HFFc6 (cell line): ENCODE measurements at places on chromosomes 6 and 20.
A peak's percentile ranks its signal among the peaks of the same experiment; 100 is the strongest.

- H3K36me3 ChIP-seq, result no peaks in the 10 kb centered on the region
- H3K27me3 ChIP-seq, result no peaks in the 10 kb centered on the region; the same call in 1 of the 2 replicates
- H3K27ac ChIP-seq, result peak overlapping the region; percentile 83
- no peak for DNase-seq
- peaks cover 69% of the 10 kb centered on the region for H3K4me1 ChIP-seq
Observed at GRCh38 chr6:128570680-128571063, 50.3 kb upstream of the PTPRK start.

DNA sequence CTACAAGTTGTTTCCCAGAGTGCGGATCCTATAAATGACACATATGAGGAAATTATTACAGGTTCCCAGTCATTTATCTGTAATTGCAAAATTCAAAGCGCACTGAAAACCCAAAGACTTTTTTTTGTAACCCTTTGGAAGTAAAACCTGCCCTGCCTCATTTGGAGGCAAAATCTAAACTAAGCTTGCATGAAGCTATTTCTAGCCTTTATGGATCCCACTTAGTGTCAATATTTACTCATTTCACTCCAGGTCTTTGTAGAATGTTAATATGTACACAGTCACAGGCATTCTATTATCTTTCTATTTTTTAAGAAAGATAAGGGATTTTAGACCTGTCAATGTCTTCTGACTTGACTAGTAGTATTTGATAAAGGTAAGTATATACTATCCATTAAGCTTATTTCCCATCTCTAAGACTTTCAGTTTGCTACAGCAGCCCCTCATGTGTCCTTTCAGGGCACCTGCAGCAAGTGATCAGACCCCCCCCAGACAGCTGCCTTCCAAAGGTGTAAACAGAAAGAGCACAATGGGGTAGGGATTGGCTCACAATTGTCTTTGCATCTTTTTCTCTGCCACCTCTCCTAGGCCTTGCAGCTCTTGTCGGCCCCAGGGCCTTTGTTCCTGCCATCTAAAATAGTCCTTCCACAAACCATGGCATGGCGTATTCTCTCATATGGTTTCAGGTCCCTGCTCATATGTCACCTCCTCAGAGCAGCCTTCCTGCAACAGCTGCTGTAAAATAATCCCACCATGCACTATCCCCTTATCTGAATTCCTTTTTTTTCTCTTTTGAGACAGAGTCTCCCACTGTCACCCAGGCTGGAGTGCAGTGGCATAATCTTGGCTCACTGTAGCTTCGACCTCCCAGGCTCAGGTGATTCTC is 1.3 kb upstream of the REPS1 start:
- H3K4me1 ChIP-seq, result 0 out of 2 replicates have a peak, but pooled peaks cover 5% of the 10 kb centered on the region
- peaks cover 4% of the 10 kb centered on the region; the same call in 1 of the 2 replicates for H3K27me3 ChIP-seq
- H3K27ac ChIP-seq, result no peak overlapping the region
- H3K4me3 ChIP-seq, result no peak overlapping the region; the same call in 1 of the 2 replicates
- DNase-seq, result no peak

GRCh38 chr6:33850296-33850695 is 46.5 kb upstream of the MLN start:
- H3K27ac ChIP-seq, result no peak overlapping the region
- no peaks in the 10 kb centered on the region for H3K36me3 ChIP-seq
- peaks cover 17% of the 10 kb centered on the region for H3K4me1 ChIP-seq
- no peak for DNase-seq

DNA sequence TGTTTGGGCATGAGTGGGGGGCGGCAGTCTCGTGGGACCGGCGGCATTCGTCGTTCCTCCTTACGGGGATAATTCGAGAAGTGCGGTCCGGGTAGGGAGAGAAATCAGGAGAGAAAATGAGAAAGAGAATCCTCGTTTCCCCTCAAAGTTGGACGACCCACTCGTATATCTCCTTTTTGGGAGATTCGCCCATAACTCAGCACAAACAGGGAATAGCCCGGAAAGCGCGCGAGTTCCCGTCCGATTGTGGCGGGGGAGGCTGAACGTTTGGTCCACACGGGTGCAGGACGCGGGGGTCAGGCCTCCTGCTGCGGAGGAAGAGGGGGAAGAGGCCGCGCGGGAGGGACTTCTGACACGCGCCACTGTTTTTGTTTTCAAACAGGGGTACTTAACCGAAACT is 42.4 kb downstream of the POPDC3 start:
- H3K4me1 ChIP-seq, result peaks cover 22% of the 10 kb centered on the region; the same call in 1 of the 2 replicates
- peaks cover 2% of the 10 kb centered on the region; the same call in 1 of the 2 replicates for H3K27me3 ChIP-seq
- peak overlapping the region; percentile 89 for H3K4me3 ChIP-seq
- DNase-seq, result no peak

- no peak for DNase-seq
- H3K27me3 ChIP-seq, result no peaks in the 10 kb centered on the region
- no peak overlapping the region for H3K4me3 ChIP-seq
- peaks cover 9% of the 10 kb centered on the region; the same call in 1 of the 2 replicates for H3K36me3 ChIP-seq
- H3K4me1 ChIP-seq, result no peaks in the 10 kb centered on the region
- H3K27ac ChIP-seq, result no peak overlapping the region
Observed at GRCh38 chr6:107083921-107084320, 31.4 kb downstream of the BEND3 start.

- no peaks in the 10 kb centered on the region for H3K27me3 ChIP-seq
- H3K27ac ChIP-seq, result no peak overlapping the region
- no peak for DNase-seq
- no peaks in the 10 kb centered on the region for H3K4me1 ChIP-seq
Observed at GRCh38 chr6:133040803-133041419, 200.2 kb upstream of the EYA4 start.

GRCh38 chr6:156250593-156250992 is 526.6 kb upstream of the ARID1B start:
- no peak overlapping the region for H3K4me3 ChIP-seq
- no peaks in the 10 kb centered on the region; the same call in 1 of the 2 replicates for H3K27me3 ChIP-seq
- H3K4me1 ChIP-seq, result no peaks in the 10 kb centered on the region
- DNase-seq, result no peak
- H3K36me3 ChIP-seq, result no peaks in the 10 kb centered on the region
- no peak overlapping the region for H3K27ac ChIP-seq

GRCh38 chr6:16514249-16514648 is 247.0 kb downstream of the ATXN1 start:
- H3K36me3 ChIP-seq, result peaks cover 13% of the 10 kb centered on the region; the same call in 1 of the 2 replicates
- peaks cover 3% of the 10 kb centered on the region for H3K27me3 ChIP-seq
- peaks cover 46% of the 10 kb centered on the region for H3K4me1 ChIP-seq
- peak; percentile 56 for DNase-seq
- peak overlapping the region; percentile 34 for H3K27ac ChIP-seq

GRCh38 chr20:53579581-53580375 is 13.9 kb downstream of the ZNF217 start:
- peaks cover 70% of the 10 kb centered on the region for H3K4me1 ChIP-seq
- no peaks in the 10 kb centered on the region; the same call in 1 of the 2 replicates for H3K27me3 ChIP-seq
- H3K27ac ChIP-seq, result peak overlapping the region; percentile 94
- DNase-seq, result peak; percentile 50
- H3K4me3 ChIP-seq, result peak overlapping the region; percentile 80

GRCh38 chr6:110042670-110043296 is 64.7 kb downstream of the GPR6 start:
- H3K36me3 ChIP-seq, result no peaks in the 10 kb centered on the region
- no peak overlapping the region; the same call in 1 of the 2 replicates for H3K4me3 ChIP-seq
- peaks cover 21% of the 10 kb centered on the region for H3K4me1 ChIP-seq
- H3K27ac ChIP-seq, result no peak overlapping the region
- no peak for DNase-seq
- no peaks in the 10 kb centered on the region for H3K27me3 ChIP-seq

- peak overlapping the region; percentile 90 for H3K27ac ChIP-seq
- peaks cover 3% of the 10 kb centered on the region; the same call in 1 of the 2 replicates for H3K27me3 ChIP-seq
- peaks cover 48% of the 10 kb centered on the region for H3K4me1 ChIP-seq
- H3K36me3 ChIP-seq, result peaks cover 22% of the 10 kb centered on the region
- peak overlapping the region; percentile 93 for H3K4me3 ChIP-seq
- DNase-seq, result no peak
Observed at GRCh38 chr20:36542516-36543183, 1.3 kb downstream of the MYL9 start.

- H3K4me1 ChIP-seq, result peaks cover 45% of the 10 kb centered on the region
- H3K36me3 ChIP-seq, result peaks cover 32% of the 10 kb centered on the region
- H3K27ac ChIP-seq, result no peak overlapping the region
- H3K4me3 ChIP-seq, result no peak overlapping the region
- peak; percentile 45 for DNase-seq
- H3K27me3 ChIP-seq, result peaks cover 1% of the 10 kb centered on the region; the same call in 1 of the 2 replicates
Observed at GRCh38 chr6:155349129-155349528, 34.8 kb upstream of the TFB1M start.

GRCh38 chr6:115617031-115617430 is 443.7 kb downstream of the FRK start:
- H3K27me3 ChIP-seq, result no peaks in the 10 kb centered on the region
- H3K27ac ChIP-seq, result no peak overlapping the region
- H3K36me3 ChIP-seq, result peaks cover 4% of the 10 kb centered on the region; the same call in 1 of the 2 replicates
- no peak overlapping the region for H3K4me3 ChIP-seq

DNA sequence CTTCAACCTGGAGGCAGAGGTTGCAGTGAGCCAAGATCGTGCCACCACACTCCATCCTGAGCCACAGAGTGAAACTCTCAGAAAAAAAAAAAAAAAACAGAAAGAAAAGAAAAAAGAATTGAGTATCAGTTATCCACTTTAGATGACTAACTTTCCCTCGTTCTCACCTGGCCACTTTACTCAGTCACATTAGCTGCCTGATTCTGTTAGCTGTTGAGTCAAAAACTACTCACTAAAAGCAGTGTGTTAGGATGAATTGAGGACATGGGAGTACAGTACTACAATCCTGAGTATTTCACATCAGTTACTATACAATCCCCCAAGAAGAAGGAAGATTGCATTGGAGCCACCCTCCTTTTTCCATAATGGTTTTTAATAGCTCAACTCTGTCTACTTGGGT is 114.6 kb downstream of the ADAT2 start:
- no peaks in the 10 kb centered on the region; the same call in 1 of the 2 replicates for H3K27me3 ChIP-seq
- no peak overlapping the region for H3K4me3 ChIP-seq
- H3K27ac ChIP-seq, result peak overlapping the region; percentile 82

- peak overlapping the region; percentile 98 for H3K27ac ChIP-seq
- peaks cover 61% of the 10 kb centered on the region for H3K4me1 ChIP-seq
- peak overlapping the region; percentile 98 for H3K4me3 ChIP-seq
- H3K27me3 ChIP-seq, result peaks cover 5% of the 10 kb centered on the region
Observed at GRCh38 chr6:148509119-148509799, 166.6 kb downstream of the SASH1 start.

GRCh38 chr6:17059850-17060249 is 42.0 kb upstream of the STMND1 start:
- H3K36me3 ChIP-seq, result no peaks in the 10 kb centered on the region
- H3K4me3 ChIP-seq, result no peak overlapping the region

DNA sequence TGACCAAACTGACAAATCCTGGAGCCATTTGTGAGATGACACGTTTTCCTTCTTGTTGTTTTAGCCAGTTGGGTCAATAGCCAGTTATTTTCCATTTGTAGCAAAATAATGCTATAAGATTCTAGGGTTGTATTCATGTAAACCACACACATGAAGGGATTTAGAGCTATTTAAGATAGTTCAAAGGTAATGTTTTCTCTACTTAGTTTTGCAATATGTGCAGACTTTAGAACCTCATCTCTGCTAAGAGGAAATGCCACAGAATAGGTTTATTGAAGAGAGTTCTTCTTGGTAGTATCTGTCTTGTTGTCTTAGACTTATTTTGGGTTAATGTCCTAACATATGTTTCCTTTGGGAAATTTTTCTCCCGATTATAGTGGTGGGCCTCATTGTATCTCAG is 213.5 kb upstream of the RIMS1 start:
- no peaks in the 10 kb centered on the region for H3K36me3 ChIP-seq
- peaks cover 5% of the 10 kb centered on the region; the same call in 1 of the 2 replicates for H3K27me3 ChIP-seq
- H3K27ac ChIP-seq, result no peak overlapping the region
- H3K4me3 ChIP-seq, result no peak overlapping the region

DNA sequence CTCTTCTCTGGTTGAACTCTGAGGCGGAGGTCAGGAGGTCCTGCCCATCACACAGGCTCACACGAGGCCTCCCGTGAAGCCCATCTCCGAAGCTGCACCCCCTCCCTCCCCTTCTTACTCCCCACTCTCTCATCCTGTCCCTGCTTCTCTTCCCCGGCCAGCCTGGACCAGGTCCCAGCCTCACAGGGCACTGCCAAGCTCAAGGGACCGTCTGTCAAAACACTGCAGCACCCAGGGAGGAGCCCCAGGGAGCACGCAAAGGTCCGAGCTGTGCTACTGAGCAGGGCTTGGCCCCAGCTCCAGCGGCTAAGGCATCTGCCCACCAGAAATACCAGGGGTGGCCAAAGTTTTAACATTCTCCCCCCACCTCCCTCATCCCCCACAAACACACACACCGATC is 70.0 kb downstream of the PSMG4 start:
- no peak overlapping the region for H3K27ac ChIP-seq
- H3K27me3 ChIP-seq, result peaks cover 40% of the 10 kb centered on the region
- no peak overlapping the region for H3K4me3 ChIP-seq
- H3K36me3 ChIP-seq, result no peaks in the 10 kb centered on the region
- H3K4me1 ChIP-seq, result peaks cover 15% of the 10 kb centered on the region

GRCh38 chr20:34305333-34306230 is 2.4 kb upstream of the AHCY start:
- no peak overlapping the region for H3K4me3 ChIP-seq
- peaks cover 11% of the 10 kb centered on the region for H3K4me1 ChIP-seq
- H3K27ac ChIP-seq, result no peak overlapping the region

DNA sequence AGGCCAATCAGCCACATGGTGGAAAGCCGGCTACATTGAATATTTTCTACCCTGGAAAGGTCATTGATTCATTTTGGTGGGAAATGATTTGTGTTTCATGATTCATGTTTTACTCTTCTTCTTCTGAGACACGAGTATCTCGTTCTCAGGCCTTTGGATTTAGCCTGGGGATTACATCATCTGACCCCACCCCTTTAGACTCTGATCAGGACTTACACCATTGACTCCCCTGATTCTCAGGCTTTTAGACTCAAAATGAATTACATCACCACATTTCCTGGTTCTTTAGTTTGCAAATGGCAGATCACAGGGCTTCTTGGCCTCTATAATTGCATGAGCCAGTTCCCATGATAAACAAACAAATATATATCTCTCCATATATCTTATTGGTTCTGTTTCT is 228.8 kb downstream of the ADGRG6 start:
- H3K27ac ChIP-seq, result no peak overlapping the region
- H3K27me3 ChIP-seq, result peaks cover 8% of the 10 kb centered on the region
- H3K36me3 ChIP-seq, result peaks cover 10% of the 10 kb centered on the region
- no peak overlapping the region for H3K4me3 ChIP-seq

DNA sequence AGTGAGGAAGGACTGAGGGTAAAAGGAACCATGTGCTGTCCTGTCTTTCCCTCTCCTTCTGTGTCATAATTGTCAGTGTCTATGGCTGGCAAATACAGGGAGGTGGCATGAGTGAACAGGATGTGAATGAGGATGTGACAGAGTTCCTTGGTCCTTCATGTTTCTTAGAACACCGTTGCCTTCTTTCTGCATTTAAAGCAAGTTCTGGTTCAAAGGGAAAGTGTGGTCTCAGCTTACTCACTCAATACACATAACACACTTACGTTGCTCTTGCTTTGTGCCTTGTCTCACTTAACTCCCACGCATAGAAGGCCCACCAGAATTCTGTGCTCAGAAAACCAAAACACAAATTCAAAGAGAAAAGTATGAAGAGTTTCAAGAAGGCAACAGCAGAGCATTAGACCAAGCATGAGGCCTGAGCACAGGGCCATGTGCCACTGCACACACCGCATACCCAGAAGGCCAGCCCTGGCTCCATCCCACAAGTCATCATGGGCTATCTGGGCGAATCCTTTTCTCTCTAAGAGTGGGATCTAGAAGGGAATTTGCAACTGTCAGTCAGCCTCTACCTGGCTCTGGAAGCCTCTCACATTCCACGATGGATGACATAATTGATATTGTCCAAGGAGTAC is 38.9 kb upstream of the SAYSD1 start:
- no peaks in the 10 kb centered on the region for H3K4me1 ChIP-seq
- no peaks in the 10 kb centered on the region for H3K36me3 ChIP-seq
- H3K27ac ChIP-seq, result no peak overlapping the region
- H3K27me3 ChIP-seq, result no peaks in the 10 kb centered on the region
- no peak for DNase-seq
